Activated CD4-positive, alpha-beta memory T cell treated with anti-CD3 and anti-CD28 coated beads, Interleukin-2, amount 10 ng/mL, durations not matched to agents 7 days and 5 days (primary cell): ENCODE measurements at places on chromosomes 4 and X.

DNA sequence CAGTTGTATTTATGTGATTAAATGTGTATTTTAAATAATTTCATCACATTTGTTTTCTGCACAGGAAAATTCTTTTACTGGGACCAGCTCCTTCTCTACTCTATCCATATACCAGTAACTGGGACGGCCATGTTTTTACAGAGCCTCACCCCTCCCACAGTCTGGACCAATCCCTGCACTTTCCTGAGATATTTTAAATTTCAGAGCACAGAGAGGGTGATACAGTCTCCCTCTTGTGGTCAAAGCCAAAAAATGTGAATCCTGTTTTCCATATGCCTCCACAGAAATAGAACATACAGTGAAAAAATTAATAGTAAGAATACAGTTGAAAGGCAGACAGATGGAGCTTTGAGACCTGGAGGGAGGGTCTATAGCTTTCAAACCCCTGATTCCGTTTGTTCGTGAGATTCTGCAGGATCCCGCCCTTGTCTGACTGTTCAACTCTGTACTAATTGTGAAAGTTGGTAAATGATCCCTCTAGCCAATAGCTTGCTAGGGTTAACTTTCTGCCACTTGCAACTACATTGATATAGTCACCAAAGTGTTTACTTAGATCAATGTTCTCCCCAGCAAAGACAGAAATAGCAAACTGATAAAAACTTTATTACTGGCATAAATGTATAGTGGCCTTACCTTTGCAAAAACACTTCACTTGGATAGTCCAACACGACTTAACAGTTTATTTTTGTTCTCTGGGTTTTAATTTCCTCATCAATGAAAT lies 172.2 kb downstream of the PPARGC1A start:
- no peak for DNase-seq

DNA sequence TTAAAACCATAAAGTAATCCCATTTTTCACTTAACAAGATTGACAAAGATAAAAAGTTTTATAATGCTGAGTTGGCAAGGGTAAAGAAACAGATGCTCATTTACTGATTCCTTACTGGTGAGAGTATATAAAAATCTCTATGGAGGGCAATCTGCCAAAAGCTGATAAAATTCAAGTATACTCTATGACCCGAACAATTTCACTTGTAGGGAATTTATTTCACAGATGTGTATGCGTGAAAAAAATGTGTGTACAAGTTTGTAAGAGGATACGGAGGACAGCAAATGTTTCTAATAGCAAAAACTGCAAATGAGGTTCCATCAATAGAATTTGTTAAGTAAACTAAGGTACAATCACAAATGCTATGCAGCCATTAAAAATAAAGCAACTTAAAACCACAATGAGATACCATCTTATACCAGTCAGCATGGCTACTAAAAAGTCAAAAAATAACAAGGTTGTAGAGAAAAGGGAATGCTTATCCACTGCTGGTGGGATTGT lies 23.4 kb downstream of the DHX15 start:
- no peak for DNase-seq

DNA sequence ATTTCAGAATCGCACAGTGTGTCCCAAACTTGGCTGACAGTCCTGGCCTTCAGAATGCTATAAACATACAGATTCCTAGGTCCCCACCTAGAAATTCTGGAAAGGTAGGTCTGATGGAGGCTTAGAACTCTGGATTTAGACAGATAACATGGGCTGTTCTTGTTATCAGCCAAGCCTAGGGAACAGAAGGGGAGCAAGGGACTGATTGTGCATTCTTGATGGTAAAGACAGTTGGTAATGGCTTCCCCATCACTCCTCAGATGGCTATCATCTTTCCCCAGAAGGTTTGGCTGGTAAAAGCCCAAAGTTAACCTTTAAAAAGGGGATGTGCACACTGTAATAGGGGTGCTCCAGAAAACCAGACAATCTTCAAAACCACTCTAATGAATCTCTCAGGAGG lies 35.7 kb downstream of the DIPK2B start:
- no peak for DNase-seq

- no peak for DNase-seq
Observed at GRCh38 chrX:72120837-72121236, 10.9 kb downstream of the RTL5 start.

- no peak for DNase-seq
Observed at GRCh38 chr4:124426279-124426678, 286.3 kb downstream of the ANKRD50 start.

- DNase-seq, result no peak
Observed at GRCh38 chrX:30822764-30823163, 66.3 kb downstream of the TAB3 start.

- DNase-seq, result no peak
Observed at GRCh38 chrX:20654596-20655106, 387.9 kb upstream of the RPS6KA3 start.
